Adrenal gland (tissue), 19 donors: ENCODE measurements at places on chromosomes 7 and 10. TPM values are rescaled to one million over a fixed set of nuclear protein-coding genes. Genes with fewer than 3 reads are reported as not detected.

- no peak for DNase-seq
These were observed 199.5 kb downstream of the INHBA start for GRCh38 chr7:41503438-41503837.

DNA sequence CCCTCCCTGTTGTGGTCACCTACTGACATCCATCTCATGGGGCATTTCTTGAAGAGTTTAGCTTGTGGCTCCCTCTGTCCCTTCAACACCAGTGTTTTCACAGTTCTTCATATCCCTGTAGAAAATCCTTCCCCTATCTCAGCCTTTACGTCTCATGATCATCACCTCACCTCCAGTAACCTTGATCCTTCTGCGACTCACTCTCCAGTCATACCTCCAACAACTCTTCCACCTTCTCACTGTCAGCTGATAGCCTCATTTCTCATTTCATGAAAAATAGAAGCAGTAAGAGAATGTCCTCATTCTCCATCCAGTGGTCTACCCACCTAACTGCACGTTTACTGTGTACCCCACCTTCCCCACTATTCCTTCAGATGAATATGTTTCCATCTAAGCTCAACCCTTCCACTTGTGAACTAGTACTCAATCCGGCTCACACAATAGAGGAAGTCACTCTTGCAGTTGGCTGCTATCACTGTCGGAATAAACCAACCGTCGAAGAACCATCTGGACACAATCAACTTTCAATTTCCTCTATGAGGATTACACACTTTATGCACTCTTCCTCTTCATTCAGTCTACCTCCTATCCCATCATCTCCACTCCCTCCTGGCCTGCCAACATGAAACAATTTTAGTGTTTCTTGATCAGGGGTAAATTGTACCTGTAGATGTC, 256.0 kb downstream of the AHR start:
- DNase-seq, result no peak

The ANKRD16 gene
- total RNA-seq, result 6.6 TPM

- DNase-seq, result no peak
These were observed 3.8 kb upstream of the AKR1E2 start for GRCh38 chr10:4822208-4822607.

The FAM131B gene
- total RNA-seq, result 0.57 TPM

The NUDT13 gene
- 5.1 TPM for total RNA-seq

The ABLIM1 gene
- total RNA-seq, result 154 TPM

GRCh38 chr10:85284778-85285770, 956.7 kb downstream of the CCSER2 start:
- DNase-seq, result no peak

GRCh38 chr10:109891105-109891504, 32.2 kb downstream of the XPNPEP1 start:
- no peak for DNase-seq

GRCh38 chr7:13727279-13727678, 262.2 kb downstream of the ETV1 start:
- DNase-seq, result no peak

DNA sequence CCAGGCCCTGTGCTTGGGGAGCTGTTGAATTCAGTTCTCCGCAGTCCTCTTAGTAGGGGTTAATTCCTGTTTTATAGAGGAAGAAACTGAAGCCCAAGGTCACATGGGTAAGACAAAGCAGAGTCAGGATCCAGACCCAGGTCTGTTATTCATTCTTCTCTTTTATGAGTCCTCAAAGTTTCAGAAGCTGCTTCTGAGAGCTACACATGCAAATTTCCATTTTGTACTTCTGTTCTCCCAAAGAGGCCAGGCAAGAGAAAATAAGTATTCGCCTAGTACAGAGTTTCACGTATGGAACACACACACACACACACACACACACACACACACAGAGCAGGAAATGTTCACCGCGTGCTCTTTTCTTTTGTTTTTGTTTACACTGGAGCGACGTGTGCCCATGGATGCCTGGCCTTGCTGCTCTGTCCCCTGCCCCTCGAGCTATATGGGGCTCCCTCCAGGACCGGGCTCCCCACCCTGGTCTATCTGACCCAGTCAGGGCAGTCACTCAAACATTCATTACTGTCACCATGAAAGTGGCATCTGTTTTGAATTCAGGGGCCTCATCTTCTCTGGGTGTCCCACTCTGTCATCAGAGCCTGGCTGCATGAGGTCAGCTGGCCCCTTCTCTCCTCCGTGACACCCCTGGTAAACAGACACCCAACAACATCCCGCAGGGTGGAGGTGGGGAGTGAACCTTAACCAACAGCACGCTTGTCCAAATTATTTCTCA, 84.4 kb downstream of the TNS3 start:
- DNase-seq, result no peak

GRCh38 chr7:139915864-139916716, 87.0 kb downstream of the TBXAS1 start:
- peak; percentile 85 for DNase-seq
